ENCODE measurements at places on chromosomes 1 and 21.

DNA sequence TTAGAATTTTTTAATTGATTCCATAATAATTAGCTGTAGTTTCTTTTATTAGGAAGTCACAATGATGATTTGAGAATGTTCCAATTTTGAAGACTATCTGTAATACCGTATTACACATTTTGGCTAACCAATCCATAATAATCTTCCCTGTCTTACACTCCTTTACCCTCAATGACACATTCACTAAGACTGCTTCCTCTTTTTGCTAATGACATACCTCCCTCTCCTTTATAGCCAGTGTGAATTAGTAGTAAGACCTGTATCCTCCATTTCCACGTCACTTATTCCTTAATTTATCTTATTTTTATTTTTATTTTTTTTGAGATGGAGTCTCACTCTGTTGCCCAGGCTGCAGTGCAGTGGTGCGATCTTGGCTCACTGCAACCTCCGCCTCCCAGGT lies 10.1 kb downstream of the KDM1A start:
- DNase-seq: no peak

GRCh38 chr1:241240069-241240468 lies 116.9 kb downstream of the RGS7 start:
- no peak for DNase-seq

DNA sequence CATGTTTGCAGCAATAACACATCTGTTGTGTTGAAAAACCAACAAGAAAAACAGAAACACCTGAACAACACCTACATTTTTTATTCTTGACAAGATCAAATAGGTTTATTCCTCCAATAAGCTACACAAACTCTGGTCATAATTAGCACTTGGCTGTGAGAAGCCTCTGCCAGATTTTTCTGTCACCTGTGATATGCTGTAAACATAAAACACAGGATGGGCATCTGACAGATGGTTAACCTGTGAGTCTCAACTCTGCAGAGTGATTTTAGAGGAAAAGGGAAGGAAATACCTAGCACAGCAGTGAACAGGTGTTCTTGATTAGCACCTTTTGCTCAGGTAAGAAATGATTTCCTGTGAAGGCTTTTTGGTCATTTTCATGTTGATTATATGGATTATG lies 175.4 kb upstream of the COA6 start:
- no peak for DNase-seq

DNA sequence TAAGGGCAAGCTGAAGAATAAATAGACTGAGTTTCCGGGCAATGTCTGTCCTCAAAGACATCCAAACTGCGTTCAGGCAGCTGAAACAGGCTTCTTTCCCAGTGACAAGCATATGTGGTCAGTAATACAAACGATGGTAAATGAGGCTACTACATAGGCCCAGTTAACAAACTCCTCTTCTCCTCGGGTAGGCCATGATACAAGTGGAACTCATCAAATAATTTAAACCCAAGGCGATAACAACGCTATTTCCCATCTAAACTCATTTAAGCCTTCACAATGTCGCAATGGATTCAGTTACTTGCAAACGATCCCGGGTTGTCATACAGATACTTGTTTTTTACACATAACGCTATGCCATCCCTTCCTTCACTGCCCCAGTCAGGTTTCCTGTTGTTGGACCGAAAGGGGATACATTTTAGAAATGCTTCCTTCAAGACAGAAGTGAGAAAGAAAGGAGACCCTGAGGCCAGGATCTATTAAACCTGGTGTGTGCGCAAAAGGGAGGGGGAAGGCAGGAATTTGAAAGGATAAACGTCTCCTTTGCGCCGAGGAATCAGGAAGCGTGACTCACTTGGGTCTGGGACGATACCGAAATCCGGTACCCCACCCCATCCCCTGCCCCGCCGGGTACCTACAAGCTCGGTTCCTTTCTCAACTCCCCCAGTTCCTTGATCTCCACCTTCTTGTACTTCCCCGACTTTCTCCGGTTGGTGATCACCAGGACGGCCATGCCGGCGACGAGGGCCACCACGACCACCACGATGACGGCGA lies 1.3 kb downstream of the TACSTD2 start:
- no peak for DNase-seq

GRCh38 chr1:966704-967300 lies 520 bp downstream of the PLEKHN1 start:
- no peak for DNase-seq

- no peak for DNase-seq
Measured at GRCh38 chr1:69852706-69853105, 285.0 kb downstream of the LRRC7 start.

- no peak for DNase-seq
Measured at GRCh38 chr1:202045705-202046104, 35.3 kb downstream of the ELF3 start.

DNA sequence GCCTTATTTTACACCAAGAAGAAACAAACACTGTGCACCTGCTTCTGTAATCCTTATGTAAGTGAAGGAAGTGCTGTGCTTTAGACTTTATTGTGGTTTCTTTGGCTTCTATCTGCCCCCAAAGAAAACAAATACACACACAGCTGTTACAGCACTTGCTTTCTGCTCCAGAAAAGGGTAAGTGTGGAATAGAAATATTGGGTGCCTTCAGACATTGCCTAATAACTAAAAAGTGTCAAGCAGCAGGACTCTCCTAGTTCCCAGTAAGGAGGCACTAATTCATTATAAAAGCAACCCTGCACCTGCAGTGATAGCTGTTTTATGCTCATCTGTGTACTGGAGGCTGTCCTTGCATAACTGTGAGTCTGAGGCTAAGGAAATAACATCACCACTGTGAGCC lies 23.4 kb upstream of the PRRX1 start:
- no peak for DNase-seq

GRCh38 chr1:187645651-187646050 lies 816.9 kb downstream of the PLA2G4A start:
- no peak for DNase-seq

GRCh38 chr1:219367496-219367895 lies 193.8 kb downstream of the LYPLAL1 start:
- no peak for DNase-seq

DNA sequence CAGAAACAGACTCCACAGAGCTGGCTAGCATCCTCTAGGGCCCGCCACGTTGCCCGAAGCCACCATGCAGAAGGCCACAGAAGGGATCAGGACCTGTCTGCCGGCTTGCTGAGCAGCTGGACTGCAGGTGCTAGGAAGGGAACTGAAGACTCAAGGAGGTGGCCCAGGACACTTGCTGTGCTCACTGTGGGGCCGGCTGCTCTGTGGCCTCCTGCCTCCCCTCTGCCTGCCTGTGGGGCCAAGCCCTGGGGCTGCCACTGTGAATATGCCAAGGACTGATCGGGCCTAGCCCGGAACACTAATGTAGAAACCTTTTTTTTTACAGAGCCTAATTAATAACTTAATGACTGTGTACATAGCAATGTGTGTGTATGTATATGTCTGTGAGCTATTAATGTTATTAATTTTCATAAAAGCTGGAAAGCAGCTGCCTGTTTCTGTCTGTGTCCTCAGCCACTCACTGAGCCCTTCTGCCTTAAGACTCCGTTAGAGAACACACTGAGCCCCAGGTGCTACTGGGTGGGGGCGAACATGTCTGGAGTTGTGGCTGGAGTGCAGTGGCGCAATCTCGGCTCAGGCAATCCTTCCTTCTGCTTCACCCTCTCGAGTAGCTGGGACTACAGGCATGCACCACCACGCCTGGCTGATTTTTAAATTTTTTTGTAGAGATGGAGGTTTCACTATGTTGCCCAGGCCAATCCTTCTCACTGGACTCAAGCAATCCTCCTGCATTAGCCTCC lies 14.8 kb downstream of the MFSD2A start:
- DNase-seq: no peak

DNA sequence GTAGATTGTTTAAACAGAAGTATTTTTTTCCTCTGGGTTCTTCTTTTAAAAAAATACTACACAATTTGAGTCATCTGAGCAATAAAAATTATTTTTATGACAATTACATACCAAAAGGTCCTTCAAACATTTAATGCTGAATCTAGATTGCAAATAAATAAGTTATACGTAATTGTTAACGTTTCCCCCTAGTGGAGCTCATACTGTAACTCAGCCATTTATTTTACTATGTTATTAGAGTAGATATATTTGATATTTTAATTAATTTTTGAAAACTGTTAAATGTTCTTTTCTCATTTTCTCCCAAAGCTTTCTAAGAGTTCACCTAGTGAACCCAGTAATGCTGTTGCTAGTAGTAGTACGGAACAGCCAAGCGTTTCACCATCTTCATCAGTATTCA lies 33.5 kb downstream of the ZMYM1 start:
- no peak for DNase-seq

DNA sequence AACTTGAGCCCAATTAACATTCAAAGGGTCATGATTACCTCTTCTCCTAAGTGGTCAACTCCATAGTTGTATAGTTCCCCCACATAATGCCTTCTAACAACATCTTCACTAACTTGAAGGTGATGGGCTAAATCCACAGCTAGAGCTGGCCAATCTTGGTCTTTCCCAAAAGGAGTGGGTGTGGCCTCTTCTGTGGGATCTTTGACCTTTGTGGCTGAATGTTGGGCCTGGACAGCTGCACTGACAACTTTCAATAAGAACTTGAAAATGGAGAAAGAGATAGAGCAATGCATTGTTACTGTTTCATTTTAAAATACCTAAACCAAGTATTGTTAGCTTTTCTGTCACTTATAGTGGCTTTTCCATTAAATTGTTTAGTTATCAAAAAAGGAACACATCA lies 59.2 kb downstream of the IARS2 start:
- no peak for DNase-seq

GRCh38 chr1:162485236-162485635 lies 12.4 kb upstream of the UHMK1 start:
- no peak for DNase-seq

GRCh38 chr21:46295996-46296752 lies 10.0 kb downstream of the YBEY start:
- no peak for DNase-seq

- no peak for DNase-seq
Measured at GRCh38 chr1:60818969-60819701, 263.2 kb upstream of the NFIA start.

DNA sequence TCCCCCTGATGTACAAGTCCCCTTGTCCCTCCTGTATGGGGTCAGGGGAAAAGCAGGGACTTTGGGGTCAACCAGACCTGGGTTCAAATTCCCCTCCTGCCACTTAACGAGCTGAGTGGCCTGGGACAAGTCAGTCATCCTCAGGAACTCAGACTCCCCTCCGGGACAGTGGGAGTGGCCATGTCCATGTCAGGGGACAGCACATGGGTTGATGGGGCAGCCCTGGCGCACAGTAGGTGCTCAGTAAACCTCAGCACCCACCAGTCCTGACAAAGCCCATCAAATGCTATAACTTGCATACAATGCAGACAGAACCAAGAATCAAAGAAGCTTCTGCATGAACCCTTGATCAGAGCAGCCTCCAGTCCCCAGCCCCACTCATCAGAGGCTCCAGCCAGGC lies 30.0 kb downstream of the MATN1 start:
- no peak for DNase-seq

- DNase-seq: no peak
Measured at GRCh38 chr1:207695891-207696290, 51.0 kb downstream of the CR1L start.

DNA sequence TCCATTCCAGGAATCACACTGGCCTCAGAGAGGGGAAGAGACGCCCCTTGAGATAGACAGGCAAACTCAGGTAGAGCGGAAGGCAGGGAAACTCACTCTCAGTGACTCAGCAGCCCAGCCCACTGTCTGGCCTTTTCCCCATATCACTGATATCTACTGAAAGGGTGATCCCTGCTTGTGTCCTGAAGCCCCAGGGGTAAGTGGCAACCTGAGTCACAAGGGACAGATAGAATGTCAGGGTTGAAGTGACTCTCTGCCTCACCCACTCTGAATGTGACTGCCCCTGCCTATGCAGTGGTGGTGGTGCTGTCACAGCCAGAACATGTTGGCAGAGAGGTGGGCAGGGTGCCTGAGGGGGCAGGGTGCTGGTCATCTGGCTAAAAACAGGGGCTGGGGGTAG lies 157.5 kb upstream of the FGGY start:
- no peak for DNase-seq

DNA sequence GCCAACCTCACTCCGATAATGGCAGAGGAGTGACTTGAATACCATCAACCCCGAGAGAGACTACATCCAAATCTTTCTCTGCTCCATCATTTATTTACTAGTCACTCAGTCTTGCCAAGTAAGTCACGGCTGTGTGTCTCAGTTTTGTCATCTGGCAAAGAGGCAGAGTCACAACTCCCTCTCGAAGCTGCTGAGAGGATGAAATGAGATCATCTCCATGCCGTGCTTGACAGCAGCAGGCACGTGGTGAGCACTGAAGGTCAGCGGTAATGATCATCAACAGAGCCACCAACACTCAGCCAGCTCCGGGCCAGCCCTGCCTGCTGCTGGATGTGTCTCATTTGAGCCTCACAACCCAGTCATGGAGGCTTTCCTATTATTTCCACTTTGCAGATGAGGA lies 19.9 kb downstream of the ALDH4A1 start:
- DNase-seq: no peak

DNA sequence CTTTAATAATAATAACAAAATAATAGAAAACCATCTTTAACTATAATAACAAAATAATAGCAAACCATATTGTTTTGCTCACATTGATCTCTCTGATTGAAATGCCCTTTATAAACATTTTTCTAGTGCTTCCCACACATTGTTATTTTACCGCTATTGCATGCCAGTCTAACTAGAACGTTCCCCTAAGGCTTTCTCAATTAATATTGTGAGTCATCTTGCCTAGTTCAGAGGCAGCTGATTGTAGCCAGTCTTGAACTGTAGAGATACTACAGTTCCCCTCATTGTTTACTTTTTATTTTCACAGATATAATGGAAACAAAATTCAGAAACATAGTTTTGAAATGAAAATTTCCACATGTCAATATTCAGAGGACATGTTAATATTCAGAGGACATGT lies 192.3 kb upstream of the ADGRL4 start:
- DNase-seq: no peak

- no peak for DNase-seq
Measured at GRCh38 chr1:158040323-158040722, 46.9 kb downstream of the KIRREL1 start.

DNA sequence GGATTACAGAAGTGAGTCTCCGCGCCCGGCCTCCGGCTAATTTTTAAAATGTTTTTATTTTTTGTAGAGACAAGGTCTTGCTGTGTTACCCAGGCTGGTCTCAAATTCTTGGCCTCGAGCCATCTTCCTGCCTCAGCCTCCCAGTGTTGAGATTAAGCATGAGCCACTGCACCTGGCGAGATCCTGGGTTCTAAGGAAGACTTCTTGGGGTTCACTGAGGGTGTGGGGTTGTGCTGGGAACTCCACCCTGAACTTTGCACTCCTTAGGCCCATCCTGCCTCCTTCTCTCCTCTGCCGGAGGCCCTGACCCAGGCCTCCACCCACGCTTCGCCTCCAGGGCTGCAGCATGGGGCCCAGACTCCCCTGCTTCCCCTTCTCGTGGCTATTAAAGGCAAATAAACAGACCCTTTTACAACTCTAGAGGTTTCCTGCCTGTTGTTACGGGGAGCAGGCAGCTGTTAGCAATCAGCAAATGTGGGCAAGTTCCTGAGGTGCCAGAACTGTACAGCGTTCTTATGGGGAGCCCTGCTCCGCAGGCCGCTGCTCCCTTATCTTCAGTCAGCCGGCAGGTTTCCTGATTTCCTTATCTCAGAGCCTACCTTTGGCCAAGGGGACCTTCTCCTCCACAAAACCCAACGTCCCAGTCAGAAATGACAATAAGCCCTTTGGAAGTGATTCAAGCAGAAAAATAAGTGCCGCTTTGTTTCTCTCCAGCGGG lies 41.0 kb upstream of the LIN9 start:
- DNase-seq: no peak

- DNase-seq: no peak
Measured at GRCh38 chr21:31140676-31141075, 102.4 kb upstream of the KRTAP19-8 start.

GRCh38 chr1:67674260-67675011 lies 10.6 kb upstream of the GADD45A start:
- no peak for DNase-seq

All from vagina (tissue), 2 donors.